ENCODE measurements at places on chromosomes 1 and 21.

- no peak for DNase-seq
These were observed 1171.4 kb upstream of the ADGRL2 start for GRCh38 chr1:80629304-80629837.

- DNase-seq, result no peak
These were observed 146.9 kb downstream of the RWDD3 start for GRCh38 chr1:95380909-95381308.

- no peak for DNase-seq
These were observed 122.0 kb downstream of the CLIC6 start for GRCh38 chr21:34790834-34791233.

- no peak for DNase-seq
These were observed 898.3 kb upstream of the B3GALT2 start for GRCh38 chr1:194084755-194085154.

DNA sequence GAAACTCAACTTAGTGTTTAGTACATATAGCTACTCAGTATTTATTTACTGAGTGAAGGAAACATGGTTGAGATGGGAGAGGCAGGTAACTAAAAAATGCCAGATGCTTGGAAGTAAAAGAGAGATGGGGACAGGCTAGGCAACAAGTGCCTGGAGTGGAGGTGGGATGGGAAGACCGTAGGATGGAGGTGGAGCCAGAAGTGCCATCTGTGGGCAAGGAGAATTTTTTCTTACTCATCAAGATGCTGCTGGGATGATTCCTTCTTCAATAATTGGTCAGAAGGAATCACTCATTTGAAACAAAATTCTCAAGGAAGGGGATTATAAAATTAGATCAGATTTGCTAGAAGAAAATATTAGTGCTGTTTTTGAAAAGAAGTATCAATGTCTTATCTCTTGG, 72.9 kb downstream of the IFI44 start:
- no peak for DNase-seq

- DNase-seq, result no peak
These were observed 54.3 kb downstream of the ZNF697 start for GRCh38 chr1:119593805-119594204.

DNA sequence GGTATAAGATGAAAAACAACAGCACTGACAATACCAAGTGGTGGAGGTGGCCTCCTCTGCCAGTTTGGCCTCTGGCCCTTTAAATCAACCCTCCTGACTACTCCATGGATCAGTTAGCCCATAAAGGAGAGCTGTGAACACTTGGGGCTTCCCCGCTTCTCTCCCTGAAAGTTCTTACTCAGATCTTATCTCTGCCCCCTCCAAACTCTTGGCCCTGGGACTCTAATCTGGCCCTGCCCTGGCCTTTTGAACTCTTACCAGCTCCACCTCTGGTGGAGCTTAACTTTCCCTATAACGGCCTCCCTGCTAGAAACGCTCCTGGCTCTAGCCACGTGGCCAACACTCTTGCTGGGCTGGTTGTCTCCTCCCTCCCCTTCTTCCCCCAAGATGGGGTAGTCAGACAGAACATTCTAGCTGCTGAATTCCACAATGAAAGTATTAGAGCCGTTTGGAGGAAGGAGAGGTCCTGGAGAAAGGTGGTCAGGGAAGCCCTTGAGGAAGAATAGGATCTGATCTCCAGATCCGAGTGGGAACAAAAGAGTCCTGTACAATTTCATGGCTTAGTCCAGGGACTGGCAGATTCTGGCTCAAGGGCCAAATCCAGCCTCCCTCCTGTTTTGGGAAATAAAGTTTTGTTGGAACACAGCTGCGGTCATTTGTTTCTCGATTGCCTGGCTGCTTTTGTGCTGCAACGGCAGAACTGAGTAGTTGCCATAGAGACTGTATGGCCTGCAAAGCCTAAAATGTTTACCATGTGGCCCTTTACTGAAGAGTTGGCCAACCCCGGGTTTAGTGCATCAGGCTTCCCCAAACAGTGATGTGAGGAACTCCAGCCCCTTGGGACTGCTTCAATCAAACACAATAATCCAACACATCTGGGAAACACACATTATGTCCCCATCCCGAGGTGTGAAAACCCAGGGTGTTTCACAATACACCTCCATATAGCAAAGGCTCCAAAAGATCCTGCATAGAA, 9.5 kb upstream of the PIGR start:
- DNase-seq, result no peak

DNA sequence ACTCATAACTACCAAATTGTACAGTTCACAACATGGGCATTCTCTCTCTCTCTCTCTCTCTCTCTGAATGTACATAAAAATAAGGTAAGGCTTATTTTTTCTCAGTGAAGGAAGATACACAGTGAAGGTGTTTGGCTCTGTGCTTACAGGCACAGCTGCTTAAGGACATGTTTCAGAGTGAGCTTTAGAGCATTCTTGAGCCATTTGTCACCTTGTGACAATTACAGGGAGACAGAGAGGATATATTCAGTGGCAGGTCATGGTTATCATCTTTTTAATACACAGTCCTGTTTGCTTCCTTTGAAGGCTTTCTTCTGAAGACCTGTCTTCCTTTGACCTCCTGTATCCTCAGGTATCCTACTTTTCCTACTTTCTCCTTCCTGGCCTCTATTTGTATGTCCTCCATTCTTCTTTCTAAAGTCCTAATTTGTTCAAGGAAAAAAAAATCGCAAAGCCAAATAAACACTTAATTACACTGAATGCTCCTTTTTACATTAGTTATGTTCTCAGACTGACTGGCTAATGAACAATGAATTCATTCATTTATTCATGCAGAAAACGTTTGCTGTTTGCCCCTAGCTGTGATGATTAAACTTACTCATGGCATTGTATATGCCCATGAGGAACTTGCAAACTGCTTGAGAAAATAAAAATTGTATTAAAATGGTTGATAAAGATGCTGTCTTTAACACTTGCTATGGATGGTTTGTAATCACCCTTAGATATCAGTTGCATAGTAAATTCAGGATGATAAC, 33.4 kb downstream of the HSD17B7 start:
- DNase-seq, result no peak

GRCh38 chr1:38127428-38127827, 80.8 kb upstream of the POU3F1 start:
- no peak for DNase-seq

DNA sequence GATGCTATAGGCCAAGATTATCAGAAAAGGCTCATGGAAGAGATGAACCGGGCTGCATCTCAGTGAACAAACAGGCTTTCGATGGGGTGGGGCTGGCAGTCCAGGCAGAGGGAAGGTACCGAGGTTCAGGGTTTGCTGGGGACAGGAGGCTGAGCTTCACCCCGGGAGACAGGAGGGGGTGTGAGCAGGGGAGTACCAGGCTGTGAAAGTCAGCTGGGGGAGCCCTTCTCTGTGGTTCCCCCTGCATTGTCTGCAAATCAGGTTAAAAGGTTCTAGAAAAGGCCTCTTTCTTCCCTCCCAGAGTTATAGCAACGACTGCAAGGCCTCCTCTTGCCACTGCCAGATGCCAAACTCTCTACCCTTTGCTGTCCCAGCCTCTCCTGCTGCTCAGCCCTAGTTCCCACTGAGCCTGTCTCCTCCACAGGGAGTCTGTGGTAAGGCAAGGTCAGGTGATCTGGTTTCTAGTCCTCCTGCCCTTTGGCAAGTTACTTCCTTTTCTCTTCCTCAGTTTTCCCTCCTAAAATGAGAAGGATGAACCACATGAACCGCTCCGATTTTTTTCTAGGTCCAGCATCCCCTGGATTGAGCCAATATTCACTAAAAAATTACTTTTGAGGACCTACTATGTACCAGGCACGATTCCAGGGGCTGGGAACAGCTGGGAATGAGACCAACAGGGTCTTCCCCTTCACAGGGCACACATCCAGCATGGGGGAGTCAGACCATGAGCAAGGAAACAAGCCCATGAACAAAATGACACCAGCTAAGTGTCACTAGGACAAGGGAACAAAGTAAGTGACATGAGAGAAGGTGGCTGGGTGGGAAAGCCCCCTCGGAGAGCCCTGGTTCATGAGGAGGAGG, 7.2 kb downstream of the LAD1 start:
- DNase-seq, result no peak

- no peak for DNase-seq
These were observed 91.7 kb downstream of the DTL start for GRCh38 chr1:212127221-212127620.
